ENCODE measurements at places on chromosomes 1 and 21.

GRCh38 chr21:35039595-35040289 lies 9.4 kb downstream of the RUNX1 start:
- DNase-seq, result no peak

- no peak for DNase-seq
Observed at GRCh38 chr1:219726480-219727272, 113.8 kb upstream of the ZC3H11B start.

- DNase-seq, result no peak
Observed at GRCh38 chr1:228062085-228062791, 20.3 kb upstream of the ARF1 start.

GRCh38 chr21:31609081-31609480 lies 50.4 kb upstream of the SOD1 start:
- DNase-seq, result no peak

DNA sequence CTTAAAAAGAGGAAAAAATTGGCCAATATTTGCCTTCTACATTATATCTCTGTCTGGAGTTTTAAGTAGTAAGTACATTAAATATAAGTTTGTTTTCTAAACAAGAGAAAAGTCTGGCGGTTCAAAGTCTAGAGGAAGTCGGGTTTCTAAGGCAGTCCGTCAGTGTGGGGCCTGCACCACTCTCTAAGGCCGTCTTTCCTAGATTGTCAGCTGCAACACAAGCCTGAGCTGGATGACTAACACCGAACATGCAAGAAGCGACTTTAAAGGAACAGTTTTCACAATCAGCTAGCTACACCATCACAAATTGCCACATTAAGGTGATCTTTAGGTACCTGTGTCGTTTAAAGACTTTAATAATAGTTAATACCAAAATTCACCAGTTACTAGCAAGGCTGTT lies 19.6 kb downstream of the CCSAP start:
- no peak for DNase-seq

- DNase-seq, result no peak
Observed at GRCh38 chr1:40507973-40508372, 594 bp upstream of the EXO5 start.

GRCh38 chr21:31977816-31978215 lies 105.0 kb downstream of the HUNK start:
- no peak for DNase-seq

- no peak for DNase-seq
Observed at GRCh38 chr1:210754878-210755665, 378.9 kb downstream of the KCNH1 start.

DNA sequence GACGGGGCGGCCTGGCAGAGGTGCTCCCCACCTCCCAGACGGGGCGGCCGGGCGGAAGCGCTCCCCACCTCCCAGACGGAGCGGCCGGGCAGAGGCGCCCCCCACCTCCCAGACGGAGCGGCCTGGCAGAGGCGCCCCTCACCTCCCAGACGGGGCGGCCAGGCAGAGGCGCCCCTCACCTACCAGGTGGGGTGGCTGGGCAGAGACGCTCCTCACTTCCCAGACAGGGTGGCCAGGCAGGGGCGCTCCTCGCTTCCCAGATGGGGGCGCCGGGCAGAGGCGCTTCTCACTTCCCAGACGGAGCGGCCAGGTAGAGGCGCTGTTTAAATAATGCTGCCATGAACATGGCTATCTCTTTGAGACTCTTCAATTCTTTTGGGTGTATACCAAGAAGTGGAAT lies 43.7 kb upstream of the ATP6V1G3 start:
- DNase-seq, result no peak

DNA sequence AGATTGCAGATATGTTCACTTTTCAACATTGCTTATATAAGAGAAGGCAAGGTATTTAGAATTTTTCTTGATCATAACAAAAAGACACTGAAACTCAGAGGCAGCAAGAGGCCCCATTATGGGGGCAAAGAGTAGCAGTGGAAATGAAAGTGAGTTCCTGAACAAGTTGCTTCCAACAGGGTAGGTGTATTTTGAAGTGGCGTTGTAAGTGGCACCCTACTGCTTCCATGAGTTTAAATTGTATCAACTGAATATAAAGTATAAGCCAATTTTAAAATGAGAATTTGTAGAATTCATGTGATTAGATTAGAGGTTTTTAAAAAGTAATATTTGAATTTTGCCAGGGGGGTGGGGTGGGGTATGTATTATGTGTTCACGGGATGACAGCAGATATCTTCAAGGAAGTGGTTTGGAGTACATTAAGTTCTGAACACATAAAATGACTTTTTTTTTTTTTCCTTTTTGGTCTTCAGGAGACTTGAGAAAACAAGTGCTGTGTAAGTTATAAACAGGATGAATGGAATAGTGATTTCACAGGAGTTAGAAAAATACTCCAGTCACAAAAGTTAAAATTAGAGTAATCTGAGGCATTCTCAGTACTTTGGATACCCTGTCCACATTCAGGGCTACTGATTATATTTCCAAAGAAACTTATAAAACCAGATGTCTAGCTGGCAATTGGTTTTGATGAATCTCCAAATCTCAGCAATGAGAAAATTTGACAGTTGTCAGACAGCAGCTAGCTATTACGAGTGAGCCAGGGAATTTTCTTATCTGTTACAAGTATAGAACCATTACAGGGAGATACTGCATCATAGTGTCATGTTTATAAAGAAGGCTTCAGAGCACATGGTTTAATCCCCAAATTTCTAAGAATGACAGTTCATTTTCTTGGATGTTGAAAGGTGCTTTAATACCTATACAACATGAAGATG lies 182.0 kb downstream of the ST6GALNAC3 start:
- DNase-seq, result no peak

DNA sequence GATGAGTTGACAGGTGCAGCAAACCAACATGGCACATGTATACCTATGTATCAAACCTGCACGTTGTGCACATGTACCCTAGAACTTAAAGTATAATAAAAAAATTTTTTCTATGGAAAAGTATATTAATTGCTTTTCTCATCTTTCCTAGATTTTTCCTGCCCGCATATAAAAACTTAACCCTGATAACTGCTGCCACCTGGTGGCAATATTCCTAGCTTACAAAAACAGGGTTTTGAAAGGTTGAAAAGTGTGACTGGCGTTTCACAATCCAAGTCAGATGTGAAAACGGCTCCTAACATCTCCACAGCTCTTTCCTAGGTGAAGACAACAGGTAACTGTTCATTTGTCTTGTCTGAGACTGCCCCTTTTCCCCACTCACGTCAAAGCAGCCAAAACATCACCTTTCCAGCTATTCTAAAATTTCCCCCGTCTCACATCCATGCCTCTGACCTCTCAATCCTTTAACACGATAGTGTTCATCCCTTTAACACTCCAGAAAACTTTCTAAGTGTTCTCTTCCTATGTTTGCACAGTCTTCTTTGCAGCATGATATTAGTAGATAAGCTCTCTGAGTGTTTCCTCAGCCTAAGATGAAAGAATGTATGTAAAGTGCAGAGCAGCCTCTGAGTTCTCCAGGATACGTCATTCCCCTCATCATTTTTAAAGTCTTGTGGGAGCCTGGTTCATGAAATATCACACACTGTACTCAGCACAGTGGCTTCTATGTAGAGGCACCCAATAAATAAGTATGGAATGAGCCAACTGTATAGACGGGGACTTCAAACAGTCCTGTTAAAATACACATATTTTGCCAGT lies 27.5 kb downstream of the OVGP1 start:
- DNase-seq, result peak; percentile 29

DNA sequence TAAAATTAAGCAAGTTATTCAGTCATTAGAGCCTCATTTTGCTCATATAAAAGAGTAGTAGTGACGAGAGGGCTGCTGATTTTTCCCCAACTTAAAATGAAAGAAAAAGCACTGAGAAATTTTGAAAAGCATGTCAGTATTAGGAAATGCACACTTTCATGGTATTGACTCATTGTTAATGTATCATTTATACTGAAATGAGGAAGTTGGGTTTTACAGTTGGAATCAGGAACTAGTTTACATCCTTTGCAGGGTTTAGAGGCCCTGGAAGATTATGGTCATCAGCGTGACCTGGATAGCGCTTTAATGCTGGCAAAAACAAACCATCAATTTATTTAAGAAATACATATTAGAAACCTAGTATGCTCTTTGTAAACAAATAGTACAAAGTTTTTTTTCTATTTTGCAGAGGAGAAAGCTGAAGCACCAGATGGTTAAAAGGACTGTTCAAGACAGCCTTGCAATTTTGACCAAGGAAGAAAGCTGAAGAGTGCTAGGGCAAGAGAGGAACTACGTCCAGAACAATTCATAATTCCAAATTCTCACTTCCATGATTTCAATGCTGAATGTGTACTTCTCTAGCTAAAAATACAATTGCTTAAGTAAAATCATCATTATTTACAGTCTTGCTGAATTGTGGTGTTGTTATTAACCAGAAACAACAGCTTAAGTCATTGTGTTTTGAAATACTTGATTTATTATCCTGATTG lies 94.8 kb upstream of the SGIP1 start:
- DNase-seq, result no peak

- no peak for DNase-seq
Observed at GRCh38 chr1:75328691-75329090, 194.5 kb downstream of the LHX8 start.

- DNase-seq, result no peak
Observed at GRCh38 chr1:162708286-162708685, 76.0 kb downstream of the DDR2 start.

DNA sequence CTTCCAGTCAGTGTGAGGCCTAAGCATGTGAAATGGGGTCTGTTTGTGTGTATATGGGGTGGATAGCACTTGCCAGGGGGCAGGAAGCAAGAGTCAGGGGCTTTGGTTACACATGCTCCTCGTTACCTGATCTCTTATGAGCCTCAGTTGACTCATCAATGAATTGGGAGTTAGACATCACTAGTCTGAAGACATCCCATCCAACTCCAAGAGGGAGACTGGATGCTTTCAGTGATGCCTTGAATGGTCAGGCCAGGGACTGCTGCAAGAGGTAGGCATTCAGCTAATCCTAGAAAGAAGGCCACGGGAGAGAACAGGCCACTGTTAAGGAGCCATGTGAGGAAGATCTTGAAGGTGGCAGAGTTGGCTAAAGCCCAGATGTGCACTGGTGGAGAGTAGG lies 6.3 kb downstream of the RAB25 start:
- DNase-seq, result peak; percentile 21

DNA sequence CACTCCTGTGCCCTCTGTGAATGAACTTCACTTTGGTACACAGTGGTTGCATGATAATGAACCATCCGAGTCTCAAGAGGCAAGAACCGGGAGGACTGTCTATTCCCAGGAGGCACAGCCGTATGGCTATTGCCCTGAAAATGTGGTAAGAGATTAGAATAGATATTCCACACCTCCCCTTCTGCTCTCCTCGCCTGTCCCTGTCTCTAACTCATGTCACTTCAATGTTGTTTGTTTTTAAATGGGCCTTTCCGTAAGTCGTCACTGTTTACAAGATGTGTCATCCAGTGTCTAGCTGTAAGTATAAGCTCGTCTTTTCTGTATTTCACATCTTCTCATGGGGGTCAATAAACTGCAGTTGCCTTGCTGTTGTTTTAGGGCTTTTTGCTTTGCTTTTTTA lies 122.2 kb downstream of the PATJ start:
- no peak for DNase-seq

DNA sequence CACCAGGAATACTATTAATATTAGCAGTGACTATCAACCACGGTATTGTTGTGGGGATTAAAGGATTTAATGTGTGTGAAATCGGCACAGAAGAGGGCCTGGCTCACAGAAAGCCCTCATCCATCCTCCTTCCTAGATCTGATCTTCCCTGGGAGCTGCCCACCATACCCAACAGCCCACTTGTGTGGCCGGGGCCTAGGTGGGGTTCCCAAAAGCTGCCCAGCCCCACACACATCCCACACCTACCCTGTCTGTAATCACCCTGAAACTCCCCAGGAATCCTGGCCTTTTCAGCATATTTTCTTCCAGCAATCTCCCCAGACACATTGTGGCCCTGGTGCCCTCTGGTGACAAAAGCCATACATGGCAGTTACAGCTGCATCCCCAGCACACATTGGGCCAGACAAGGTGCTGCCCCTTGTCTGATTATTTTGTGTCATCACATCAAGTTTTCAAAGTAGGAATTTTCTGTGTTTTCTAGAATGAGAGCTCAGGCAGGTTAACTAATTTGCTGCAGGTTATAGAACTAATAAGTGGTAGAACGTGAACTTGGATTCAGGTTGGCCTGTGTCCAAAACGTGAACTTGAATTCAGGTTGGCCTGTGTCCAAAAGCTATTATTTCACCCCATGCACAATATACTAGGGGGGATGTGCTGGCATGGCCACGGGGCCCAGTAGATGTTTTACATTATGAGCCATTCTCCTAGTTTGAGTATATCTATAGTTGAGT lies 5.3 kb upstream of the SLC6A9 start:
- DNase-seq, result peak; percentile 75

DNA sequence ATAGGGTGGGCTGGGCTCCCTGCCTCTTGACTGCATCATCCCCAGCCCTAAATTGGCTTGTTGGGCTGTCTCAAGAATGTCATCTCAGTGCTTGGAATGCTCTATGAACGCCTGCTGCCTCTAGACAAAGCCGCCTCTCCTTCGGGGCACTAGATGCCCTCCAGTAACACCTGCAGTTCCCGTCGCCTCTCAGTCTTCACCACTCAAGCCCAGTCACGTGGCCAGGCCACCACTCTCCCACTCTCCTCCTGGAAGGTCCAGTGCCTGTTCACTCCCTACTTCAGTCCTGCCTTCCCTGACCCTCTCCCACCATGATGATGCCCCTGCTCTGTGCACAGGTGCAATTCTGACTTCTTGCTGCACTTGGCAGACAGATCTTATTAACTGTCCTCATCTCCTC lies 7.0 kb downstream of the TAS1R2 start:
- DNase-seq, result no peak

- DNase-seq, result no peak
Observed at GRCh38 chr1:100721526-100722207, 2.1 kb downstream of the VCAM1 start.

DNA sequence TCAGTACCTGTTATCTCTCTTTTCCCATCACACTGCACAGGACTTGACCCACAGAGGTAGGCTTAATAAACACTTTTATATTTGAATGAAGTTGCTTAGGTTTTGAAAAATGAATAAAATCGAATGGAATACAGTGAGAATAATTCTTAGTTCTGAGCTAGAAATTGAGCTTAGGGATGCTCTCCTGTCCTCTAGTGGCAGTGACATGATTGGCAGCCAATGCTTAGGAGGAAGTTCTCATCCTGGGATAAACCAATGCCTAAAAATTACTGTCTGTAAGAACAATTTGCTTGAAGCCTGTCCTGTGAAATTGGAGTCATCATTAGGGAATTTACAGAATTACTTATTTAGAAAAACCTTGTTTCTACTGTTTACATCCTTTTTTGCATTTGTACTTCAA lies 21.3 kb upstream of the CYP4X1 start:
- no peak for DNase-seq

- no peak for DNase-seq
Observed at GRCh38 chr1:53896635-53897229, 2.7 kb downstream of the DIO1 start.

- DNase-seq, result no peak
Observed at GRCh38 chr1:104476126-104476525, 726.4 kb downstream of the AMY1C start.

DNA sequence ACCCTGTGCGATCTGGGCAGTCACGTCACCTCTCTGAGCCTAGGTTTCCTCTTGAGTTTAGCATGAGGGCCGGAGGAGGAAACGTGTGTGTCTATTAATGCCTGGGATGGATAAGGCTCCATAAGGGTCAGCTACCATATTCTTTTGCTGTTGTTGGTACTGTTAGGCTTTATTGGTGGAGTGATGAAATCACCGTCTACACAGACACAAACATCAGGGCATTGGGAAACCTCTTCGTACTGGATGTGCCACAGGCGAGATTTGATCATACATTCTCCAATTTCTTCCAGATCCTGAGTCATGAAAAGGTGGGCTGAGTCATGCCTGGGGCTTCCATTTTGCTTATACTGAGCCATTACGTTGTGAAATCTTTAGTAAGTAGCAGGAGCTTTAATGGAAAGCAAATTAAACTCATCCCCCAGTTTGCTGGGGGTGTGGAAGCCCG lies 24.9 kb upstream of the GRHL3 start:
- DNase-seq, result no peak
